Upper lobe of right lung (tissue), 1 donor: ENCODE measurements at places on chromosomes 16 and 17. TPM values are rescaled to one million over a fixed set of nuclear protein-coding genes. Genes with fewer than 3 reads are reported as not detected.

SLC16A13 gene
- 10.1 TPM for total RNA-seq

ABAT gene
- total RNA-seq = 9.8 TPM

OR1A1 gene
- not detected for total RNA-seq

MYL4 gene
- 2.2 TPM for total RNA-seq

CNGB1 gene
- total RNA-seq = not detected

CSH2 gene
- total RNA-seq = not detected

- DNase-seq = no peak
Observed at GRCh38 chr17:76822184-76822778, 45.9 kb upstream of the MGAT5B start.

DNA sequence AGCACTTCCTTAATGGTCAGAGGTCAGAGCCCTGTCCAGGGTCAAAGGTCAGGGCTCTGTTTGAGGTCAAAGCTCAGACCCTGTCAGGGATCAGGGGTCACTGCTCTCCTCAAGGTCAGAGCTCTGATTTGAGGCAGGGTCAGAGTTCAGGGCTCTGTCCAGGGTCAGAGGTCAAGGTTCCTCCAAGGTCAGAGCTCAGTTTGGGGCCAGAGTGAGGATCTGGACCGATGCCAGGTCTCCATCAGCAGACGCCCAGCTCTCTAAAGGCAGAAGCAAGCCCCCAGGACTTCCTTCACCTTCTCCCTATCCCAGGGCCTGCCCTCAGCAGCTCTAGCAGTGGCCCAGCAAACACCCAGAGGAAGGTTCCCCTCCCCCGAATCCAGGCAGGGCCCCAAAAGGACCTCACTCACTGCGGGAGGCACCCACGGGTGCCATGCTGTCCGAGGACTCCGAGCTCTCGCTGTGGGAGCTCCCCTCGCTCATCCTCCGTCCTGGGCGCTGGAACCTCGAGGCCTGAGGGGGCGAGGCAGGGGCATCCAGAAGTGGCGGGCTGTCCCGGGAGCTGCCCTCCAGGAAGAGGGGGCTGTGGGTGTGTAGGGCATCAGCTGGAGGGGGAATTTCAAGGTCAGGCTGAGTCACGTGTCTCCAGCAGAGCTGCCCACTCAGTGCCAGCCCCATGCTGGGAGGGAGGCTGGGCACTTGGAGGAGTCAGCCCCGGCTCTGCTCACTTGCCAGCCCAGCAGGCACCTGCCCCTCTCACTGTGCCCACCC lies 26.7 kb downstream of the PIMREG start:
- DNase-seq = no peak

GRCh38 chr17:59601130-59601529 lies 18.6 kb upstream of the CLTC start:
- no peak for DNase-seq

DNA sequence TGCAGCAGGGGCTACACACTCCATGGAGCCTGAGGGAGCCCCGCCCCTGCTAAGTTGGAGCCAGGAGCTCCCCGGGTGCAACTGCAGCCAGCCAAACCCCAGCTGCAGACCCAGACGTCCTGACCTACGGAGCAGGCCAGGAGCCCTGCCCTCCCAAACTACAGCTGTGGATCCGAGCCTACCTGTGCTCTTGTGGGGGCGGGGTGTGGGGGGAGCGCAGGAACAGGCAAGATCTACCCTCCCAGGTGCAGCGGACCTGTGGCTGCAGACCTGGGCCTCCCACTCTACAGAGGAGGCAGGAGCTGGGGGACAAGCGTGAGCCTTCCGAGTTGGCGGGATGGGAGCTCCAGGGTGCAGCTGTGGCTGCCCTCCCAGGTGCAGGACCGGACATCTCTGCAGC lies 29.7 kb upstream of the MYLK3 start:
- no peak for DNase-seq

DNA sequence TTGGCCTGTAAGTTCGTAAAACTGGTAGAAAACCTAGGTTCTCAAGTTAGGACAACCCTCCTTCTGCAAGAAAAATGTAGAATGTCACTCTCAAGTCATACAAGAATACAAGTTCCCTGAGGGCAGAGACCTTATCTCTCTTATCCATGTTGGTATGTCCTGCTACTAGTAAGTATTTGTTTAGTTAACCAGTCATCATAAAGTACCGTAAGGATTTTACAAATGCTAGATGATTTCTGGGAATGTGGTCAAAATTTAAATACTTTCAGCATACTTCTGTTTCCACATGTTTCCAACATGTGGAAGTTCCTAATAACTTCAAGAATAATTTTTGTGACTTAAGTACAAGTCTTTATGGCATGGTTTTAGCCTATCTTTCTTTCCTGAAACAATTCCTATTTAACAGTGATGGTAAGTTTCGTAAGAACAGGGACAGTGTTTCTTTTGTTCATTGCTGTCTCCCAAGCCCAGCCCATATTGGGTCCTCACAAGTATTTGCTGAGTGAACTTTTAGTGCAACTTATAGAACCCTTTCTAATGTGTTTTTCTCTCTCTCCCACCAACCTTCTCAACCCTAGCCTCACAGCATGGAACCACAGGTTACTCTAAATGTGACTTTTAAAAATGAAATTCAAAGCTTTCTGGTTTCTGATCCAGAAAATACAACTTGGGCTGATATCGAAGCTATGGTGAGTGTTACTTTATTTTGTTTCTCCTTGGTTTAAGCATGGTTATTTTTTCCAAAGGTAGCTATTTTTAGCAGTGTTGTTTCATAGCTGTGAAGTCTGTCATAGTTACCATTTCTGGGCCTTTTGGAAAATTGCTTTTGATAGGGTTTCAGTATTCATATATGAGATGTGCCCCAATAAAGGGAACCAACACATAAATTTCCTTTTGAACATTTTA lies 4.5 kb downstream of the NBR1 start:
- DNase-seq = no peak

DNA sequence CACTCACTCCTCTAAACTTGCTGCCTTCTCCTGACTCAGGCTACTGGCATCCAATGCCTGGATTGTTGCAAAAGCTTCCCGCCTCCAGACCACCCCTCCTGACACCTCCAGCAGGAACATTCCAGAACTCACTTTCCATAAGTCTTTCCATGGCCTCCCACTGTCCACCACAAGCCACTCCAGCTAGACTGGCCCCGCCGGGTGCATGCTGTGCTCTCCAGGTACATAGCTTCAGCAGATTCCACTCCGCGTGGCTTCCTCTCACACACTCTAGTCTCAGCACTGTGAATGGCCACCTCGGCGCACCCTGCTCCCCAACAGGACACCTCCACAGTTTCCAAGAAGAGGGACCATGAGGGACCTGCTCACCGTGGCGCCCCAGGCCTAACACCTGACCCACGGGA lies 25.9 kb upstream of the FAAP100 start:
- DNase-seq = no peak

DNA sequence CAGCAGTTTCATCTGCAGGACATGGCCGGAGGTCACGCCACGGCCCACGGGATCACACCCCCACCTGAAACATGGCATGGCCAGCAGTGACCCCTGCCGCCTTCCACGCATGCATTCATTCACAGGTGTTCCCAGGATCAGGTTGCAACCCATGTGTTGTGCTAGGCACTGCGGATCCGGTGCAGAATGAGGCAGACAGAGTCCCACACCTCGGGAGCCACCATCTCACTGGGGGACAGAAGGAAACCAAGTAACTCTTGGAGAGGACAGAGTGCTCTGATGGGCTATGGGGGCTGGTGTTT lies 4.3 kb upstream of the MSRB1 start:
- DNase-seq = no peak

GRCh38 chr16:65021852-65022595 lies 99.8 kb downstream of the CDH11 start:
- DNase-seq = no peak

GRCh38 chr16:46717692-46718091 lies 28.2 kb downstream of the ORC6 start:
- no peak for DNase-seq

- no peak for DNase-seq
Observed at GRCh38 chr16:83198977-83199376, 572.2 kb downstream of the CDH13 start.
